Stimulated activated CD8-positive, alpha-beta memory T cell treated with anti-CD3 and anti-CD28 coated beads, Interleukin-4, amount 100 ng/mL, for 24 hours (primary cell): ENCODE measurements at places on chromosomes 11 and 22.

DNA sequence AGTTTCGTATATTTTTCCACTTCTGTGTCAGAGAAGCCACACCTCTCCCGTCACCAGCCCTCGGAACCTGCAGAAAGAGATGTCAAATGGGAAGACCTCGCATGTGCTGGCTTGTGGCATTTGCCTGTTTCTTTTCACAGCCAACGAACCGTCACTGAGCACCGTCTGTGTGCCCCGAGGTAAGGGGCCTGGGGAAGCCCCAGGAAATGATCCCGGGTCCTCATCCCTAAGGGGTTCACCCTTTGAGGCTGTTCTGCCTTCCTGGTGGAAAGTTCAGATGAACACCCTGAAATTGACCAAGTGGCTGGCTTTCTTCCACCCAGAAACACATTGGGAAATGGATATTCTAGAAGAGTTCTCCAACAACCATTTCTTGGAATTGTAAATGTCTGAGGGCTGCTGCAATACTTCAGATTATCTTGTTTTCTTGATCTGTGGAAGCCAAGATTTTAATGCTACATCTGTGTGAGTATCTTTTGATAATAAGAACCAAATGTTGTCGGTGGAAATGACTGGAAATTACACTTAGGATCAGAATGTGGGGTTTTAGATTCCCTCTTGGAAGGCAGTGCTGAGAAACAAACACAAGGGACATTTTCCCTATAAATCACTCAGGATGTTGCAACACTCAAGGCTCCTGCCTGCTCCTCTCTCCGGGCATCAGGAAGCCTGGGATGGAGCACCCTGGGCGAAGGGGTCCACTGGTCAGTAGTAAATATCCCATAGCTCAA lies 37.6 kb downstream of the RIBC2 start:
- no peak for DNase-seq

GRCh38 chr11:94768602-94769541 lies 716 bp downstream of the AMOTL1 start:
- DNase-seq: no peak

GRCh38 chr22:35195821-35196220 lies 61.5 kb upstream of the HMGXB4 start:
- no peak for DNase-seq

- no peak for DNase-seq
Observed at GRCh38 chr11:88511006-88511405, 173.5 kb upstream of the CTSC start.
